ENCODE measurements at places on chromosomes 7 and 10.

- no peak for DNase-seq
Observed at GRCh38 chr10:58543141-58543540, 30.5 kb downstream of the BICC1 start.

DNA sequence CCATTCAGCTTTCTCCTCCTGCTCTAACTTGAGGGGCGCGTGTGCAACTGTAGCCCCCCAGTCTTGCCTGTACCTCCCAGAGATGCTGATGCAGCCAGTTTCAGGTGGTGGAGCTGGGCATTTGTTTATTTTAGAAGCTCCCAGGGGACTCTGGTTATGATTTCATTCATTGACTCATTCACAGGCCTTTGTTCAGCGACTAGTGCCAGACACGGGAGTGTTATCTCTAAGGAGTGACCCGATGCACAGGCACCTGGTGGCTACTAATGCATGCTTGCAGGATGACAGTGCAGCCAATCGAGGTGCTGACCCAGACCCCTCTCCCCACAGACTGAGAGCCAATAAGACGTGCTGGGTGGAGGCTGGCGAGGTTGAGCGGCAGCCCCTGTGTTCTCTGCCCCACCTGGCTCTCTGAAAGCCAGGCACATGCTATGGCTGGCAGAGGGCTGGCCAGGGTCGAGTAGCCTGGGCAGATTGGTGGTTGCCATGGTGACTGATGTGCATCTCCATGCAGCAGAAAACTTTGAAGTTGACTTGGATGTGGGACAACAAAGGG lies 19.7 kb upstream of the SLC18A2 start:
- no peak for DNase-seq

GRCh38 chr7:73560109-73560835 lies 2.8 kb upstream of the BCL7B start:
- no peak for DNase-seq

- DNase-seq = no peak
Observed at GRCh38 chr7:44883961-44884620, 1.2 kb downstream of the PURB start.

DNA sequence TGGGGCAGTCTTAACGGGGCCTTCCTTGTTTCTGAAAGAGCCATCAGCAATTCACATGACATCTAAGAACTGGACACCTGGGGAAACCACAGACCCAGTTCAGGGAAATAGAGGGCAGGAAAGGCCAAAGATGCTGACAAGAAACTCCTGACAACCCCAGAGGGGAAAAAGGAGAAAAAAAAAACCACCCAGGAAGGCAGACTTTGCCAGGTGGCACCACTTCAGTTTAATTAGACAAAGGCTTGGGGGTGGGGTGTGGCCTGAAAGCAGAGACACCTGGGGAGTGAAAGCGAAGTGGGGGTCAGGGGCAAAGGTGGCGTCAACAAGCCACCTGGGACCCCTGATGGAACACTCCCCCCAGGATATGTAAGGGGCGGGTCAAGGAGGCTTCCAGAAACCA lies 53.6 kb downstream of the RAB11FIP2 start:
- no peak for DNase-seq

DNA sequence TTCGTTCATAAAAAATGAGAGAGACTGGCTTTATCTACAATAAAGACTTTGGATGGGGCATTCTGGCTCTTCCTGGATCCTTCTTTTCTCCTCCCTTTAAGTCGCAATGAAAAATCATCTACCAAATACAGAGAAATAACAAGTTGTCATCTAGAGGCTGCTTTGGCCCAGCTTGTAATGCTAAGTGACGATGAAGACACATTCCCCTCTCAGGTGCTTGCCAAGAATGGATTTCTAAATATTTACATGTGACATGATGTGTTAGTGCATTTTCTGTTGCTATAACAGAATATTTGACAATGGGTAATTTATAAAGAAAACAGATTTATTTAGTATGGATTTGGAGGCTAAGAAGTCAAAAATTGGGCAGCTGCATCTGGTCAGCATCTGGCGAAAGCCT lies 308.6 kb upstream of the NPVF start:
- DNase-seq = no peak

DNA sequence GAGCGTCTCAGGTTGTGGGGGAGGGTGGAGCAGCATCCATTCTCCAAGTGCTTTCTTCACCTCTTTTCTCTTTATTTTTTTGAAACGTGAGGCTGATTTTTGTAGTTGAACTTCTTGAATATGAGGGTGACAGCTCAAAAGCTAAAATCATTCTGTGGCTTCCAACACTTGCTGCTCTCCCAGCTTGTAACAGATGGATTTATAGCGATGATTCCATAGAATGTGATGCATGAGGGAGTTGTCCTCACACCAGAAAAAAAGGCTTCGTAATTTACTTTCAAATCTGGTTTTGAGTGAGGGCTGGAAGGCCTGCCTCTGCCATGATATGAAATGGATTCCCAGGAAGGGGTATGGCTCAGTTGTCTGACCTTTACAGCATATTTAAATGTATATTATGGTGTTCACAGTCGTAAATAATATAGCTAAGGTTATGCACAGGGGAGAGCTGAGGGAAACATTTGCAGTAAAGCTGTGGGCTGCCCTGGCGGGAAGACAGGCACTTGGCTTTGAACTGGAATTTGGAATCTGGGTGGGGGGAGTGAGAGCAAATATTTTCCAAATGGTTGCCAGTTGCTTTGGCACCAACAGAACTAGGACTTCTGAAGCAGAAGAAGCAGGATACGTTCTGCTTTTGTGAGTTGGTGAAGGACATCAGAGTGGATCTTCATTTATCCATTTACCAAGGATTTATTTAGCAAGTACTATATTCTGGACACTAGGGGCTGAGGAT lies 166.7 kb downstream of the SORCS3 start:
- no peak for DNase-seq

GRCh38 chr10:114634609-114634979 lies 23.5 kb downstream of the ABLIM1 start:
- DNase-seq = no peak

DNA sequence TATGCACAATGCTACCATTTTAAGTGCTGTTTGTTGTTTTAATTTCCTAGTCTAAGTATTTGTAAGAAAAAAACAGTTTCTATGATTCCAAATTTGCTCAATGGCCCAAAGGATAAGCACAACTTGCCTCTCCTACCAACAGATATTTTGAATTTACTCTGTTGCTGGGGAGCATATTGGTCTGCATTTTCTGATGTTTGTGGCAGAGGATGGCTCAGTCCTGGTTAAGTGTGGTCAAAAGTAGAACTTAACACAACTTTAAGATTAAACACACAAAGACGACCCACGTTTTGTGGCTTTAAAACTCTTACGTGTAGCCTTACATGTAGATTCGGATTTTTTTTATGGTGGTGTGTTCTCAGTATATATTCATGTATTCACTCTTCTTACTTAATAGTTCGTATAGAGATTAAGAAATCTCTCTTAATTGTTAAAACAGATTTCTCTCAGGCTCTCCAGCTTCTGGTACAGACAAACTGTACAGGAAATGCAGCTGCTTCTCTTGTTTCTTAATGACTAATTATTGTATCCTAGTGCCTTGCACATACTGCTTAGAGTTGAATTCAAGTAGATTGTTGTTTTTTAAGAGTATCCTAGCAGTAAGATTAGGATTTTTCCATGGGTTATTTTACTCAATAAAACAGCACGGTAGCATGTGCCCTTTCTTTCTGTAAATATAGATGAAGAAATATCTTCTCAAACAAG lies 86.2 kb downstream of the GPR85 start:
- no peak for DNase-seq

Measured in NK-92 treated with Interleukin-12 subunit alpha and Interleukin-12 subunit beta, amount 100 ng/mL, for 24 hours (cell line).